ENCODE measurements at places on chromosomes 1 and 21.
A peak's percentile ranks its signal among the peaks of the same experiment; 100 is the strongest.

DNA sequence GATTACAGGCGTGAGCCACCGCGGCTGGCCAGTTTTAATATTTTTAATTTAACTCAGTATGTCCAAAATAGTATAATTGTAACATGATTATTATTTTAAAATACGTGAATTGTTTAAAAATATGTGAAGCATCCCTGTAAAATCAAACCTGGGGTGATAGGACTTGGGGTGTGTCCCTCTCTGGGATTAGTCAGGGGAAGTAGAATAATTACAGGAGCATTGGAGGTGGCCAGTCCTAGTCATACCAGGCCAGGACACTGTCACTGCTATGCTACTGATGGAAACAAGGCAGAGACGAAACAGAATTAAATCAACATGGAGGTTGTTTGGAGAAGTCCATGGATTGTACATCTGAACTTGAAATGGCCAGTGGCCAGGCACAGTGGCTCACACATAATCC lies 16.8 kb downstream of the SZRD1 start:
- no peak for DNase-seq

DNA sequence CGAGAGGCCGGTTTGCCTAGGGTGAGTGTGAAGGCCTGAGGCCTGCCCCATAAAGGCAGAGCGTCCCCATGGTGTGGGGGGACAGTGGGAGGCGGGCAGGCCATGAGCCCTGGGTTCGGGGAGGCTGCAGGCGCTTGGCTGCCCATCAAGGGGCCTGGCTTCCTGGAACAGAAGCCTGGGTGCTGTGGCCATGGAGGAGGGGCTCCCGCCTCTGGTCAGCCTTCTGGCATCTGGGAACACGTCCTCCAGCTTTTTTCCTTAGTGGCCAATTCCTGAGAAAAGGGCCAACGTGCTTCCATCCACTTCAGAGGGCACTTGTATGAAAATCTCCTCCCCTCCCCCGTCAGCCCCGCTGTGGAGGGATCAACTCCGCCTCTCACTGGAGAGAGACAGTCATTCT lies 58.7 kb downstream of the PRDM16 start:
- DNase-seq: no peak

DNA sequence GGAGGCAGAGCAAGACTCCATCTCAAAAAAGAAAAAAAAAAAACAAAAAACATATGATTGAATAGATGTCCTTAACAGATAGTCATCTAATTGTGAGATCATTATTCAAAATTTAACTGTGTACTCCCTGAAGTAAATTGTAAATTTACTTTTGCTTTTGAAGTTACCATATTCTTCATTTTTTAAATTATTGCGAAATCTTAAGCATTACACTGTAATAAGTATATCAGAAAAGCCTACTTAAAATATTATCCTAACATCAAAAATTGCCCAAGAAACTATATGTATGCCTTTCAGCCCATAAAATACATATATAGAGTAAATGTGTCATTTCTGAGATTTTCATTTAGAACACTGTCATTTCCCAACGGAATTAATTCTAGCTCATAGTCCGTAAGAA lies 91.9 kb downstream of the AK5 start:
- DNase-seq: no peak

GRCh38 chr1:47443530-47444296 lies 5.9 kb downstream of the FOXD2 start:
- no peak for DNase-seq

DNA sequence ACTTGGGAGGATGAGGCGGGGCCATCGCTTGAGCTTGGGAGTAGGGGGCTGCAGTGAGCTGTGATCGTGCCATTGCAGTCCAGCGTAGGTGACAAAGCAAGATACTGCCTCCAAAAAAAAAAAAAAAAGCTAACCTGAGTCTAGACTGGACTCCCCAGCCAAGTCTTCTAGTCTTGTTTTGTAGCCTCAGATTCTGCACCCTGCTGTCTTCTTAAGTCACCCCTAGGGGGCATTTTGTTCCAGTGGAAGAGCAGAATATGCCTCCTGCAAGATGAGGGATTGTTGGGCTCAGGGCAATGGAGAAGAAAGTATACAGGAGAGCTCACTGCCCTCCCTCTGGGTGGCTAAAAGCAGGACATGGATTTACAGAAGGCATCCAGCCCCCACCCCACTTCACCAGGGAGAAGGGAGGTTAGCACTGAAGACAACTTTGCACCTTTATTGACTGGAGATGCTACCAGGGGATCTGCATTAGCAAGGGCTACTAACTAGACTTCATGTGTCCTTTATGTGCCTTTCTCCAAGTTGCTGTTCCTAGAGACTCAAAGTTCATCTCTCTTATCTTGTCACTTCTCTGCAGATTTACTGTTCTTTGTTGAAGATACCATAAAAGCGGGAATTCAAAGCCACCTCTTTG lies 15.3 kb upstream of the RNF187 start:
- peak; percentile 21 for DNase-seq

GRCh38 chr1:156508205-156508954 lies 7.8 kb upstream of the MEF2D start:
- no peak for DNase-seq

DNA sequence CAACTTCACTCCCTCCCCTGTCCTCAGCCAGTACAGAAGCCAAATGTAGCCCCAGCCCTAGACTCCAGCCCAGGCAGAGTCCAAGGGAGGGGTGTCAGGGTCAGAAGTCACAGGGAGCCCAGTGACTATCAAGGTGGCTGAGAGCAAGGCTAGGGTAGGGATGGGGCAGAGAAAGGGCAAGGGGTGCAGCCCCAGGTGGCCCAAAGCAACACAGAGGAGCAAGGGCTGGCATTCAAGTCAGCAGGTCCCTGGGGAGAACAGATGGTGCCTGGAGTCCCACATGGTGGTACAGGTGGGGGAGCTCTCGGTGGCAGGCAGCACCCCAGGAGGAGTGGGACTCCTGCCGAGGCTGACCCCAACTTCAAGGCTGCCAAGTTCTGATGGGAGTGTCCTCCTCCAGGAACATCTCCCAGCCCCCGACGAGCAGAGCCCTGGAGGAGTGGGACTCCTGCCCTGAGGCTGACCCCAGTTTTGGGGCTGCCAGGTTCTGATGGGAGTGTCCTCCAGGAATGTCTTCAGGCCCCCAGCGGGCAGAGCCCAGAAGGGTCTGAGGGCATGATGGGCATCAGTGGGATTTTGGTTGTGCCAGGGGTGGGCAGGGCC lies 3.7 kb upstream of the DVL1 start:
- no peak for DNase-seq

GRCh38 chr1:11492235-11492634 lies 13.3 kb downstream of the DISP3 start:
- DNase-seq: no peak

DNA sequence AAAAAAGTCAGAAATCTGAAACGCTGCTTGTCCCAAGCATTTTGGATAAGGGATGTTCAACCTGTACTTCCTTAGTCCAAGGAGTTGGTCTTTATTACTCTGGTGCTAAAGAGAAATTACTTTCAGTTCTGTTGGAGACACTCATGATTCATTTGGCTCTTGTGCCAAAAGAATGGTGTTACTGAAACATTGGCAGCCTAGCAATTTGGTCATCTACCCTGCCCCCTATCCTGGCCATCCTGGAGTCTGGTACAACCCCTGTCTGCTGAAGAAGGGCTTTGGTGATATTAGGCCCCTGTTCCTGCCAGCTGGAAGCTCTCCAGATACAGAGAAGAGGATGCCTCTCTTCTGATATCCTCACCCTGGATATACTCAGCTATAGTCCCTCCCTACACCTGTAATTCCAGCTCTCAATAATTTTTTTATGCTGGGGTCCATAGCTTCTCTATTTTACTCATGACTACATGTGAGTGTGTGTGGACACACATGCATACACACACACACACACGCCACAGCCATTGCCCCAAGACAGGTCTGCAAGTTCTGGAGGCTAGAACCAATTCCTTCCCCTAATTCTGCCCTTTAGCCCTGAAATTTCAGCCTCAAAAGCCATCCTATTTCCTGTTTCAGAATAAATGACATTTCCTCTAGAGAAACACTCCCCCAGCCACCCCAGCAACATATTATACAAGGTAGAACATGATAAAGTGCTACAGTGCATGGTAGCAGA lies 40.0 kb downstream of the LHX8 start:
- peak; percentile 52 for DNase-seq

GRCh38 chr1:203655671-203656070 lies 29.0 kb downstream of the ATP2B4 start:
- no peak for DNase-seq

DNA sequence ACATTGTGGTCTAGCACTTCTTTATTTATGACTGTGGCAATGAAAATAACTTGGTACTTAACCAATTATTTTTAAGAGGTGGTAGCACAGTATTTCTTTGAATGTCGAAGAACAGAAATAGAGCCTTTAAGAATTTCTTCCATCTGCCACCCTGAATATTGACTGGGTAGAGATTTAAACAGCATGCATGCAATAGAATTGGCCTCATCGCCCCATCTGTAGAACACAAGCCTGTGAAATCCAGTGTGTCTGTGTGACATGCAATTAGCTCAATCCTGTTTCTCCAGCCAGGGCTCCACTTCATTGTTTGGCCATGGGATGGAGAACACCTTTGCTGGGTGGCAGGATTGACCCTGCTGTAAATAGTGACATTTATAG lies 17.1 kb upstream of the KLHDC8A start:
- DNase-seq: no peak

DNA sequence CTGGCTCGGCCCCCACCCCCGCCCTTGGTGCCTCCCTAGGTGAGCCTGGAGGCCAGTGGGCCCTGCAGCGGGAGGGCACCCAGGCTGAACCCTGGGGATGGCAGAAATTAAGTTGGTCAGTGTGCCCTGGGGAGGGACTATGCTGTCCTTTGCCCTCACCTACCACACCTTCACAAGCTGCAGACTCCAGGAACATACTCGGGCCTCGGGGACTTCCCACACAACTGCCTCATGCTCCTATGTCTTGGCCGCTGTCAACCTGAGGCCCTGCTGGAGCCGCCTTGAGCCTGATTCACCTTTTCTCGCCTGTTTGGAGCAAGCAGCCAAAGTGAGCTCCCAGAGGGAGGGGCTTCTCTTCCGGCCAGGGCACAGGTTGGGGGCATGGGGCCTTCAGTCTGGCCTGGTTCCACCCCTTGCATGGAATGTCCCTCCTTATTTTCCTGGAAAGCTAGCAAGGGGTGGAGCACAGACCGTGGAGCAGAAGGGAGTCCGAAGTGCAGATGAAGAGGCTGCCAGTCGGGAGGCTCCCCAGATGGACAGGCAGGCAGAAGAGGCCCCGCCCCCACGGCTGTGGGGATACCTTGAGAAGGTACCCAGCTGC lies 24.7 kb downstream of the KNCN start:
- DNase-seq: no peak

DNA sequence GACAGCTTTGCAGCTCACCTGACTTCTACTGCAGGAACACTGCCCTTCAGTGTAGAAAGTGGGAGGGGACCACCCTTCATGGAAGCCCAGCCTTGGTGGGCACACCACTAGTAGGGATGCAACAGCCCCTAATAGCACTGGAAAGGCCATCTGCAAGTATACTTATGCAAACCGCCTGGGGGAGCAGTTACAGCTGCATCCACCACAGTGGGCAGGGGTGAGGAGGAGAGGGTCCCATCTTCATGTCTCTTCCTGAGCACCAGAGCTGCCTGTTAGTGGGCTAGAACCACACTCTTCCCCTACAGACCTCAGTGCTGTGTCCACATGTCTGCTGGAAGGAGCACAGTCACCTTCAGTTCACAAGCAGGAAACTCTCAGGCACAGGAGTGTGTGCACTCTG lies 66.2 kb upstream of the LHX8 start:
- DNase-seq: no peak

- DNase-seq: no peak
Observed at GRCh38 chr1:9291914-9292360, 757 bp upstream of the SPSB1 start.

DNA sequence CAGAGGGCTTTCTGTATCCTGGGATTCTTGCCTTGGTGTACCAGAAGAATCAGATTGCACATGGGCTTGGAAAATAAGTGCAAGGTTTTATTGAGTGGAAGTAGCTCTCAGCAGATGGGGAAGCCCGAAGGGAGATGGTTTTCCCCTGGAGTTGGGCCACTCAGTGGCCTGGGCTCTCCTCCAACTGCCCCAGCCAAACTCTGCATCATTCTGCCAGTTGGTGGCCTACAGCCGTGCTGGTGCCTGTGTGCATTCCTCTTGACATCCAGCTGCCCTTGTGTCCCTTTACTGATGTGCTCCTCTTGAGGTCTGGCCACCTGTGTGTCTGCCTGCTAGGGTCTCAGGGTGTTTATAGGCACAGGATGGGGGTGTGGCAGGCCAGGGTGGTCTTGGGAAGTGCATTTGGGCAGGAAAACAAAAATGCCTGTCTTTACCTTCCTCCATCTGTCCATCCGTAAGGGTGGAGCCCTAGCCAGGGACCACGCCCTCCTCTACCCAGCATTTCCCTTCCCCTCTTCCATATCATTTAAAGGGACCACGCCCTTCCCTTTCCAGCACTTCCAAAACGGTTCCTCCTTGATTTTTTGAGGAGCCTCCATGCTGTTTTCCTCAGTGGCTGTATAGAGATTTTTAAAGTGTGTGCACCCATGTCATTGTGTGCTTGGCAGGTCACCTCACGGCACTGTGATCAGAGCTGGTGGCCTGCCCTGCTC lies 18.9 kb downstream of the SNAP47 start:
- DNase-seq: no peak

GRCh38 chr21:31426235-31426797 lies 82.3 kb upstream of the TIAM1 start:
- no peak for DNase-seq

GRCh38 chr1:45721207-45721606 lies 29.2 kb downstream of the IPP start:
- no peak for DNase-seq

GRCh38 chr1:77950873-77951272 lies 28.0 kb downstream of the FUBP1 start:
- DNase-seq: no peak
